CD4-positive, alpha-beta T cell treated with Interferon gamma for 1 hour (primary cell): ENCODE measurements at places on chromosomes 4 and X.

DNA sequence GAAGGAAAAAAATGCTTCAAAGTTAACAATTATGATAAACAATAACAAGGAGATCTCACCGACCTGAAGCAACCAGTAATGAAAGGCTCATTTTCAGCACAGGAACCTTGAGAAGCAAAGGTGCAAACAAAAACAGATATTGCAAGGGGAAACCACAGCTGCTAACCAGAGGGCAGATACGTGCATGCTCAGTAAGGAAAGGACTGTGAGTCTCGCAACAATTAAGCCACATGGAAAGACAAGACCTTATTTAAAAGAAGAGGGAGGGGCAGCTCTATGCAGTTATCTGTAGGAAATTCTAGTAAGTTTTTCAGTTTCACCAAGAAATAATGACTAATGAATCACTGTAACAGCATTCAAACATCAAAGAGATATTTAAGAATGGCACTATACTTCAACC, 19.3 kb downstream of the LRCH2 start:
- DNase-seq, result no peak

DNA sequence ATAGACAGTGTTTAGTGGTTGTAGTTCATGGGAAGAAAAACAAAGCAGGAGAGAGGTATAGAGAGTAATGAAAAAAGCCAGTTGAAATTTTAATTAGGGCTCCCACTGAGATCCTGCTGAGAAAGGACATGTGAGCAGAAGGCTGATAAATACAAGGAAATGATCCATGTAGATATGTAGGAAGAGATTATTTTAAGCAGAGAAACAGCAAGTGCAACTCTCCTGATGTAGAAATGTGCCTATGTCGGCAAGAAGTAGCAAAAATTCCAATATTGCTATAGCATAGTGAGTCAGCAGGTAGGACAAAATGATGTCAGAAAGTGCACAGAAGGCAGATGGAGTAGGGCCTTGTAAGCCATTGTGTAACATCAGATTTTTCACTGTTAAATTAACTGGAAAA, 1027.3 kb downstream of the PCDH18 start:
- no peak for DNase-seq

- no peak for DNase-seq
These were observed 21.9 kb downstream of the CCKAR start for GRCh38 chr4:26468283-26468949.

GRCh38 chr4:41144812-41145211, 69.5 kb downstream of the APBB2 start:
- DNase-seq, result no peak

DNA sequence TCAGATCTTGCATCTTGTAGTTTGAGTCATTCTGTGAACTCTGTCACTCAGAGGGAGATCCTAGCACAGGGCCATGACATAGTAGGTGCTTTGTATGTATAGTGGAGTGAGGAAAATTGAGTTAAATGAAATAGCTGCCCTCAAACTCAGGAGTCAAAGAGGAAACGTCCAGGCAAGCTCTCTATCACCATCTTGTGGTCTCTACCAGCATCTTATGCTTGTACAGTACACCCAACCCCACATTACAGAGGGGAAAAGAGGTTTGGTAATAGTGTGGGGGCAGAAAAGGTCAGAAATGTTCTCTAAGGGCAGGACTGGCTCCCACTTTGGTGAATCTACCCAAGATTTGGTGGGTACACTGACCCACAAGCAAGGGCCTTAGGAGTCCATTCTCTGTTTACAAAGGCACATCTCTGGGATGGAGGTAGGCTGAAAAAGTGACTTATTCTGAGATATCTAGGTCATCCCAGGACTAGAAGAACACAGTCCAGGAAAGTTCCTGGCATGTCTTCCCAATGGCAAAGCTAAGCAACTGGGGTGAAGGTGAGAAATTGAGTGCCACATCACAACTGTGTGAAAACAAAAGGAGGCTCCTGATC, 131.8 kb downstream of the OR13H1 start:
- DNase-seq, result no peak
